ENCODE measurements at places on chromosomes 5 and 9.

DNA sequence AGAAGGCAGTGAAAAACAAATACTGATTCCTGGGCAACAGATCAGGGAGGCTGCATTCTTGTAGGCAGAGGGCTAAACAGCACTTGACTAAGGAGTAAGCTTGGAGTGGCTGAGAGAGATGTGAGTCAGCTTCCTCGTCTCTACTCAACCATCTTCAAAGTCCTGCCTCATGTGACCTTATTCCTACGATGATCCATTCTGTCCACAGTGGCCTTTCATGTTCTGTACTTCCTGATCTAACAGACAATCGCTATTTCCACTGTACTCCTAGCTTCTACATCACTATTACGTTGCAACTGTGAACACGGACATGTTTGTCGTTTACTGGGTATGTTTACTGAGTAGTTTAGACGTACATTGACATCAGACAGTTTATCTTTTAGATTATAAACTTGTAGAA is 365.4 kb downstream of the ARL15 start:
- no peak for DNase-seq

DNA sequence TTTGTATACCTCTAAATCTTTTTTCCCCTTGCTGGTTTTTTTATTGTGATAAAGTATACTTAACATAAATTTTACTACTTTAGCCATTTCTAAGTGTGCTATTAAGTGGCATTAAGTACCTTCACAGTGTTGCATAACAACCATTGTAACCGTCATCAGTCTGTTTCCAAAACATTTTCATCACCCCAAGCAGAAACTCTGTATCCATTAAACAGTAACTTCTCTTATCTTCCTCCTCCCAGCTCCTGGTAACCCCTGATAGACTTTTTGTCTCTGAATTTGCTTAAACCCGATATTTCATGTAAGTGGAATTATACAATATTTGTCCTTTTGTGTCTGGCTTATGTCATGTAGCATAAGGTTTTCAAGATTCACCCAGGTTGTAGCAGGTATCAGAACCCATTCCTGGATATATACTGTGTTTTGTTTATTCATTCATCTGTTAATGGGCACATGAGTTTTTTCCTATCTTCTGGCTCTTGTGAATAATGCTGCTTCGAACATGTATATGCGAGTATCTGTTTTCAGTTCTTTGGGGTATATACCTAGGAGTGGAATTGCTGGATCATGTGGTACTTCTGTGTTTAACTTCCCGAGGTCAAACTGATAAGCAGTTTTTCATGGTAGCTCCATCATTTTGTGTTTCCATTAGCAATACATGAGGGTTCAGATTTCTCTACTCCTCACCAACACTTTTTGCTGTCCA is 66.4 kb downstream of the EHMT1 start:
- DNase-seq: no peak

DNA sequence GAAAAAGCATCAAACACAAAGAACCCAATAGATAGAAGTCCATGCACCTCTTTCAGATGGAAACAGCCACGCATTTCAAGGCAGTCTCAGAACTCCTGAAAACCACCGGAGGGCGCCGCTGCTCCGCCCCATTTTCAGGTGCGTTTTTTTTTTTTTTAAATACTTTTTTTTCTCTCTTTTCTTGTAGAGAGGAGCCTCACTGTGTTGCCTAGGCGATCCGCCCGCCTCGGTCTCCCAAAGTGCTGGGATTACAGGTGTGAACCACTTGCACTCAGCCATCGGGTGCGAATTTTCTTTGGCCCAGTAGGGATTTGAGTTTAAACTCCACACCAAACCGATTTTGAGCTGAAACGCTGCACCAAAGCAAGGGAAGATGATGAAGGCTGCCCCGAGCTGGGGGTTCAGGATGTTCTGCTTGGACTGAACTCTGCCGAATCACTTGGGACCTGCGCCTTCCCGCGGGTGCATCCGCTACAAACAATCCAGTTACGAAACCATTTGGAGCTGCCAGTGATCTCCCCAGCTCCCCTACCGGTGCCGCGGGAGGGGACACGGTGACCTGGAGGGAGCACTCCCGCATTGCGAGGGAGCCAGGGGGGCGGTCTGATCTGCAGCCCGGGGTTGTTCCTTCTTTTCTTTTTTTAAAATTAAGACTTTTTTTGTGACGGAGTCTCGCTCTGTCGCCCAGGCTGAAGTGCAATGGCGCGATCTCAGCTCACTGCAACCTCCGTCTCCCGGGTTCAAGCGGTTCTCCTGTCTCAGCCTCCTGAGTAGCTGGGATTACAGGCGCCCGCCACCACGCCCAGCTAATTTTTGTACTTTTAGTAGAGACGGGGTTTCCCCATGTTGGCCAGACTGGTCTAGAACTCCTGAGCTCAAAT is 1.4 kb downstream of the PTGR1 start:
- DNase-seq: peak; percentile 54

DNA sequence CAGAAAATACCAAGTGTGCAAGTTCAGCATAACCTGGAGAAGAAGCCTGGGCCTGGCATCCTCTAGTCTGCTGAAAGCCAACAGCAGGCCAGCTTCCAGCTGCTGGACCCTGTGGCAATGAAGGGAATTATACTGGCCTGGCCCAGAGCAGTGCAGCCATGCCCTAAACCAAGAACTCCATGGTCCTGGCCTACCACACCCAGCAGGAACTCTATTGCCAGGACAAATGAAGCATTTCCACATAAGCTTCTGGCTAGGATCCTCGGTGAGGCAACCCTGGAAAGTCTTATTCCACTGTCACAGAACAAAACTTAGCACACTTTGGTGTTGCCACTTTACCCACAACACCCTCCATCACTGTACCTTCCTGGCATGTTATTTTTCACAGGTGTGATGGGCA is 35.5 kb downstream of the CDK5RAP2 start:
- no peak for DNase-seq

GRCh38 chr9:100739208-100739607 is 161.3 kb downstream of the CAVIN4 start:
- DNase-seq: no peak

DNA sequence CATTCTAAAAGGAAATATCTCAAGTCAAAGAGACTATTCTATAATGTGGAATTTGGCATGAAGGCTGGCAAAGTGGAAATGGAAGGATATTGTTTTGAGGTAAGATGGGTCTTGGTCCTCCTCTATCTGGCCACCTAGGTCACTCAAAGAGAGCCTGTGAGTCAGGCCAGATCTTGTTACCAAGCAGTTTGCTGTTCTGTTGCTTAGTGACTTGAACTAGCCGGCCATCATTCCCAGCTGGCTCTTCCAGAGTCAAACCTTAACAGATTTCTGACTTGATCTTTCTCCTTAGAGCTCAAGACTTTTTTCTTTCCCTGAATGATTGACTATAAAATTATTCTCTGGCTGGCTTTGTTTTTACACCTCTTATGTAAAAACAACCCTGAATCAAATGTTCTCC is 136.1 kb downstream of the PDE4D start:
- no peak for DNase-seq

GRCh38 chr5:6757414-6757969 is 44.3 kb downstream of the TENT4A start:
- DNase-seq: no peak

DNA sequence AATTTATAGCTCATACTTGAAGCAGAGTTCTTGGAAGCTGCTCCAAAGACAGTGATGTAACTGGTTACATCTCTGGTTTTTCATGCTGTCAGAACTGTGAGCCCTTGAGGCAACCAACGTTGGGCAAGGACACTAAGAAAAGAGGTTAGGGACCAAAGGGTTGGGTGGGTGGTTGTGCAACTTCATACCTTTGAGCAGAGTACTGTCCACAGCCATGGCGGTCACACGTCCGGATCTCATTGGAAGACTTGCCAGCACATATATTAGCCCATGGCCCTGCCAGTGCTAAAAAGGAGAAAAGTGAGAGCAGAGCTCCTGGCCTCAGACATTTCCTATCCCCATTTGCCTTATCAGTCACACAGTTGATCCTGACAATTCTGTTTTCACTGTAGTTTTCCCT is 2.1 kb downstream of the LECT2 start:
- DNase-seq: no peak

GRCh38 chr9:98811051-98811650 is 3.7 kb downstream of the GALNT12 start:
- peak; percentile 83 for DNase-seq

GRCh38 chr5:165029099-165029870 is 1523.9 kb downstream of the MAT2B start:
- peak; percentile 1 for DNase-seq

DNA sequence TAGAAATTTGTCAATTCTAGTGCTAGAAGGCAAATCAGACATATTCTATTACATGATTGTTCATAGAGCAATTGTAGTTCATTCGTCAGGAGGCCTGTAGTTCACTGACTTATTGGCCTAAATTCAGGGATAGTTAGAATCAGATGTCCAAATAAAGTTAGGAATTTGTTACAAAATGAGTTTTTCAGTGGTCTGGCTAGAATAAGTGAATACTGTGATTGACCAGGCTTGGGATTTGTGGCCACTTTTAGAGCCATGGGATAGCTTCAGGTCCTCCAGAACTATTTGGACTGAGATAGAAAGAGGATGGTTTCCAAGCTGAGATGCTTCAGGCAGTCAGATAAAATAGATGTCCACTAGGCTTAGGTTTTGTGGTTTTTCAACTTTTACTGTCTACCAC is 199.1 kb upstream of the MPDZ start:
- DNase-seq: no peak

DNA sequence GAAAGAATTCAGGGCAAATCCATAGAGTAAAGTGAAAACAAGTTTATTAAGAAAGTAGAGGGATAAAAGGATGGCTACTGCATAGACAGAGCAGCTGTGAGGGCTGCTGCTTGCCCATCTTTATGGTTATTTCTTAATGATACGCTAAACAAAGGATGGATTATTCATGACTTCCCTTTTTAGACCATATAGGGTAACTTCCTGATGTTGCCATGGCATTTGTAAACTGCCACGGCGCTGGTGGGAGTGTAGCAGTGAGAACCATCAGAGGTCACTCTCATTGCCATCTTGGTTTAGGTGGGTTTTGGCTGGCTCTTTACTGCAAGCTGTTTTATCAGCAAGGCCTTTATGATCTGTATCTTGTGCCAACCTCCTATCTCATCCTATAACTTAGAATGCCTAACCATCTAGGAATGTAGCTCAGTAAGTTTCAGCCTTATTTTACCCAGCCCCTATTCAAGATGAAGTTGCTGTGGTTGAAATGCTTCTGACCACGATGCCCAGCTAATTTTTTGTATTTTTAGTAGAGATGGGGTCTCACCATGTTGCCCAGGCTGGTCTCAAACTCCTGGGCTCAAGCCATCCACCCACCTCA is 42.1 kb downstream of the RFK start:
- DNase-seq: no peak

- DNase-seq: no peak
These were observed 366.1 kb upstream of the MPDZ start for GRCh38 chr9:13645557-13645956.

- no peak for DNase-seq
These were observed 21.4 kb upstream of the ALDOB start for GRCh38 chr9:101457003-101457402.

GRCh38 chr9:86405086-86405491 is 50.9 kb upstream of the TUT7 start:
- no peak for DNase-seq

GRCh38 chr5:3120028-3120427 is 368.6 kb upstream of the IRX2 start:
- no peak for DNase-seq

- DNase-seq: peak; percentile 8
These were observed 783.3 kb upstream of the CDH9 start for GRCh38 chr5:27821681-27822080.

DNA sequence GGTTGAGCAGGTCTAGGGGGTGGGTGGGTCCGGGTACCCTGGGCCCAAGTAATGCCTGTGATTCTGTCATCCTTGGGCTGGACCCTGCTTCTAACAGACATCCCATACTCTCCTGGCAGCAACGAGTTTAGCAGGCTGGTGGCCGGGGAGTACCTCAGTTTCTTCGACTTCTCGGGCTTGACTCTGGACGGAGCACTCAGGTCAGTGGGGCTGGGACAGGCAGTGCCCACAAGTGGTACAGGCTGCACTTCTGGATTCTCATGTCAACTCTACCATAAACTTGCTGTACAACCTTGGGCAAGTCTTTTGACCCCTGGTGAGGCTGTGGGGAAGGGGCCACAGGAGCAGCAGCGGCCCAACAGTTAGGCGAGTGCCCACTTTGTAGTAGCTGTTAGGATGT is 21.8 kb downstream of the PSD2 start:
- no peak for DNase-seq

DNA sequence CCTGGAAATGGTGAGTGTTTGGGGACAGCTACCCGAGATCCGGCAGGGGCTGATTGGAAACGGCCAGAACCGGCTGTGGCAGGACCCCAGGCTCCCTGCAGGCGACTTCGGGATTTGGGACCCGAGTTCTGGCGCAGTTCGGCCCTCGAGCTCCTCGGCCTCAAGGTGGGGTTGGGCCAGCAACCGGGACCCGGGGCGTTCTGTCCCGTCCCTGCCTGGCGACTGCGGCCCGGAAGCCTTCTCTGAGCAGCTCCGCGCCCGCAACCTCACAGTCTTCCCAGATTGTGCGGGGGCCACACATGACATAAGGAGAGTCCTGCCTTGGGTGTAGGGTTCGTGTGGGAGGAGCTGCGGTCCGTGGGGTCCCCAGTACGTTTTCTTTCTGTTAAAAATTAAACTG is 23.2 kb upstream of the NEURL1B start:
- no peak for DNase-seq

- peak; percentile 56 for DNase-seq
These were observed 188.8 kb downstream of the MTRR start for GRCh38 chr5:8057769-8058168.

DNA sequence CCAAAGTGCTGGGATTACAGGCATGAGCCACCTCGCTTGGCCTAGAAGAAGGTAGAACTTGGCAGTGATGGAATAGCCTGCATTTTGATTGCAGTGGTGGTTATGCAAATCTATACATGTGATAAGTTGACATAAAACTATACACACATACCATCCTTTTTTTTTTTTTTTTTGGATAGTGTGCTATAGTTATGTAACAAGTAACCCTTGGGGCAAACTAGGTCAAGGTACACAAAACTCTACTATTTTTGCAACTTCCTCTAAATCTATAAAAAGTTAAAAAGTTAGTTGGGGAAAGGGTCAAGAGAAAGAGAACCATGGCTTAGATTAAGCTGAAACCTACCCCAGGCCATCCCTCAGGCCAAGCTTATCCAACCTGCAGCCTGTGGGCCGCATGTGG is 11.1 kb downstream of the TRIM14 start:
- no peak for DNase-seq

DNA sequence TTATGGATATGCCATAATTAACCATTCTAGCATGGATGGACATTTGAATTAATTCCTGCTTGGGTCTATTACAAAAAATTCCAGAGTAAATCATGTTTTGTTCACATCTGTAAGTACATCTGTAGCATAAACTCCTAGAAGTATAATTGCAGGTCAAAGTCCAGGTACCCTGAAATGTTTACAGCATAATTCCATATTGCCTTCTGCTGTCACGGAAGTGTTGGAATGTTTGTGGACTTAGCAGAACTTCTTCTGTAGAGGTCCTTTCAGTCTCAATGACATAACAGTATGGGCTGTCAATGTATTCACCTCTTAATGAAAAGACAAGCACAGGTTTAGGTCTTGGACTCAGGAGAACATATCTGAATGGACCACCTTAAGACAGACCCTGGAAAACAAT is 1.8 kb downstream of the FAM240B start:
- DNase-seq: no peak

- DNase-seq: peak; percentile 75
These were observed 46.2 kb upstream of the DENND4C start for GRCh38 chr9:19184144-19184917.

- DNase-seq: peak; percentile 25
These were observed 37.0 kb downstream of the RNF130 start for GRCh38 chr5:180034564-180034963.

GRCh38 chr5:89377767-89378455 is 494.9 kb upstream of the MEF2C start:
- DNase-seq: peak; percentile 13

Data from fibroblast of skin of right quadriceps (primary cell).